Aortic smooth muscle cell (primary cell): ENCODE measurements at places on chromosomes 13 and 19. TPM values are rescaled to one million over a fixed set of nuclear protein-coding genes. Genes with fewer than 3 reads are reported as not detected.

The SWSAP1 gene
- total RNA-seq, result 0.26 and 0.31 TPM in 2 replicates

The CKM gene
- 0.06 TPM in 1 of 2 replicates, not detected in the other for total RNA-seq

The PNMA8A gene
- total RNA-seq, result 1.2 and 4.8 TPM in 2 replicates

The SOX1 gene
- total RNA-seq, result not detected in 2 replicates

The CYP2A7 gene
- not detected in 2 replicates for total RNA-seq

The ADGRE2 gene
- total RNA-seq, result 0.06 and 0.26 TPM in 2 replicates

The SLC1A5 gene
- total RNA-seq, result 30.6 and 48.9 TPM in 2 replicates

The NOTCH3 gene
- 184 and 225 TPM in 2 replicates for total RNA-seq

The FFAR3 gene
- not detected in 2 replicates for total RNA-seq

The YIF1B gene
- 76.5 and 83.6 TPM in 2 replicates for total RNA-seq

The ZNF491 gene
- 3.0 and 5.0 TPM in 2 replicates for total RNA-seq

The MISP gene
- total RNA-seq, result under 0.01 TPM in 1 of 2 replicates, not detected in the other

The CEACAM20 gene
- not detected in 2 replicates for total RNA-seq

The C19orf67 gene
- total RNA-seq, result not detected in 2 replicates

The SPRED3 gene
- total RNA-seq, result 6.8 and 6.9 TPM in 2 replicates

The EXOC3L2 gene
- total RNA-seq, result not detected in 2 replicates

The CAPNS1 gene
- total RNA-seq, result 545 and 630 TPM in 2 replicates

The ZNF627 gene
- total RNA-seq, result 14.9 and 17.6 TPM in 2 replicates

The KANK3 gene
- total RNA-seq, result 0.44 and 0.53 TPM in 2 replicates

The TLE2 gene
- 3.2 and 4.6 TPM in 2 replicates for total RNA-seq

The C19orf38 gene
- total RNA-seq, result 0.19 and 0.26 TPM in 2 replicates

The SIGLEC8 gene
- total RNA-seq, result not detected in 2 replicates

The ZNF446 gene
- 5.3 and 6.2 TPM in 2 replicates for total RNA-seq

The ZNF471 gene
- 3.8 and 4.4 TPM in 2 replicates for total RNA-seq
